ENCODE measurements at places on chromosomes 3 and 15.

DNA sequence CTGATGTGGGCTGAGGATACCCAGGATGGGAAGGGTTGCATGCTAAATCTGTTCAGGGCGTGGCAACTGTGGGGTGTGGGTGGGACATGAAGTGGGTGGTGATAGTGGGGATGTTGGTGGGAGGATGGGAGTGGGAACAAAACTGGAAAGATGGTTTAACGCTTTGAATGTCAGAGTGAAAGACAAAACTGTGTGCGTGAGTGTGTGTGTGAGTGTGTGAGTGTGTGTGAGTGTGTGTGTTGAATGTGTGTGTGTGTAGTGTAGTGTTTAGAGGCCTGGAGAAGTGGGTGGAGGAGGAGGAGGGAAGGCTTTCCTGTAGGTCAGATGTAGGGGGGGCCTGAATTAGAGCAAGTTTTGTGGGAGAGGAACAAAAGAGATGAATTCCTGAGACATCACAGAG is 44.2 kb upstream of the ONECUT1 start:
- DNase-seq = no peak

DNA sequence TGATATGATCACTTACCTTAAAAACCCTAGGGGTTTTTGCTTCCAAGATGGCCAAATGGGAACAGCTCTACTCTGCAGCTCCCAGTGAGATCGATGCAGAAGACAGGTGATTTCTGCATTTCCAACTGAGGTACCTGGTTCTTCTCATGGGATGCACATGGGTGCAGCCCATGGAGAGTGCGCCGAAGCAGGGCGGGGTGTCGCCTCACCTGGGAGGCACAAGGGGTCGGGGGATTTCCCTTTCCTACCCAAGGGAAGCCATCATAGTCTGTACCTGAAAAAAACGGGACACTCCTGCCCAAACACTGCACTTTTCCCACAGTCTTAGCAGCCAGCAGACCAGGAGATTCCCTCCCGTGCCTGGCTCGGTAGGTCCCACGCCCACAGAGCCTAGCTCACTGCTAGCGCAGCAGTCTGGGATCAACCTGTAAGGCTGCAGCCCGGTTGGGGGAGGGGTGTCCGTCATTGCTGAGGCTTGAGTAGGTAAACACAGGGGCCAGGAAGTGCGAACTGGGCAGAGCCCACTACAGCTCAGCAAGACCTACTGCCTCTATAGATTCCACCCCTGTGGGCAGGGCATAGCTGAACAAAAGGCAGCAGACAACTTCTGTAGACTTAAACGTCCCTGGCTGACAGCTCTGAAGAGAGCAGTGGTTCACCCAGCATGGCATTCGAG is 78.6 kb downstream of the CTNNB1 start:
- no peak for DNase-seq

GRCh38 chr3:193963808-193964516 is 172.0 kb upstream of the HES1 start:
- peak; percentile 56 for DNase-seq

GRCh38 chr3:187823746-187824145 is 78.5 kb upstream of the BCL6 start:
- DNase-seq = no peak

GRCh38 chr3:126128504-126129397 is 44.8 kb upstream of the SLC41A3 start:
- no peak for DNase-seq

DNA sequence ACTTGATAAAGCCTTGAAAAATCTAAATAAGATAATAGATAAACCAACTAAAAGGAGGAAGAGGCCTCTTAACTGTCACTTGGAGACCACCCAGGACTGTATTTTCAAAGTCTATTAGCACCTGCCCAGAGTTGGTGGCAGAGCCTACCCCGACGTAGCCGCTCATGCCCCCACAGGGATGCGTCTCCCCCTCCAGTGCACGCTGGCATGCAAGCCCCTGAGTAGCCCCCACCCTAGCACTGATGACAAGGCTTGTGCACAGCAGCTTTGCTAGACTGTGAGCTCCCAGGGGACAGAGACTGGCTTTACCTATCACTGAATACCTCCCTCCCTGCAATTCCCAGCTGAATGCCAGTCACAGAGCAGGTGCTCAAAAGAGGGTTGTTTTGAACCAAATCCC is 54.1 kb upstream of the HES1 start:
- no peak for DNase-seq

DNA sequence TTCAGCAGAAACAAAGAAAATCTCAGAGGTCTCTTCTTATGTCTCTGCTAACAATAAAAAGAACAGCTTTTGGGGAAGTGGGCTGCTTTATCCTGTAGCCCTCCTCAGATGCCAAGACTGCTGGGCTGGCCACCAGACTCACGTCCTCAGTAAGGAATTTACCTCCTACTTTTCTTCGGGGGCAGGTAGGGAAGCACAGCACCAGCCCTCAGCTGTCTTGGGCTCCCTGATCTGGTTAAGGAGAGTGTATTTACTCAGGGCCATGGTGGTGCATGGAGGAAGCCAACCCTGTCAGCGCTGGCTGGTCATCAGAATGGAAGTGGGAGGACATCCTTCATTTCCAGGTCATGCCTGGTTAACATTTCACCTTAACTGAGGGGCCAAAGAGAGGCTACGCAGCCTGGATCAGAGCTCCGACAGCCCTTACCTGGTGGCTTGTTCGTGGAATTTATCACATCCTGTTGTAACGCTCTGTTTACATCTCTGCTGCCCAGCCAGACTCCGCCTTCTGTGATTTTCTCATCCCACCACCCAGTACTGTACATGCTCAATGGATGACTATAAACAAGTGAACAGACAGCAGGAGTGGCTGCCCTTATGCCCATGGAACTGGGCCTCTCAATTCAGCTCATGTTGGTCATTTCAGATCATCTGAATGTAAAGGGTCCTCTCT is 108.3 kb downstream of the IGF2BP2 start:
- DNase-seq = no peak

DNA sequence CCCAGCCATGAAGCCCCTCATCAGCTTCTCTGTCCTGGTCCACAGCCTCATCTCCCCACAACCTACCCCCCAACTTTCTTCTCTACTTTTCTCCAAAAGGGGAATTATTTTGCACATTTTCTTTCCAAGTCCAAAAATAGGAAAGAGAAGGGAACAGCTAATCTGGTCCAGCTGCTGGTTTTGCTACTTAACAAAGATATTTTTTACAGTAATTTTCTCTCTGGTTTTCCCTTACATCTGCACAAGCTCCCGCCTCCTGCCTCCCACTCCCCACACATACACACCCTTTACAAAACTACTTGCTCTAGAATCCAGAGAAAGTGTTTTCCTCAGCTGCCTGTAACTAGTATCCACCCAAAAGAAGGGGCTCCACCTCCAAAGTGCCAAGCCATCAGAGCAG is 177.2 kb downstream of the POLR2M start:
- DNase-seq = no peak

- DNase-seq = no peak
These were observed 55.5 kb upstream of the FURIN start for GRCh38 chr15:90812958-90813265.

GRCh38 chr15:90227816-90228772 is 5.6 kb downstream of the CIB1 start:
- DNase-seq = no peak

DNA sequence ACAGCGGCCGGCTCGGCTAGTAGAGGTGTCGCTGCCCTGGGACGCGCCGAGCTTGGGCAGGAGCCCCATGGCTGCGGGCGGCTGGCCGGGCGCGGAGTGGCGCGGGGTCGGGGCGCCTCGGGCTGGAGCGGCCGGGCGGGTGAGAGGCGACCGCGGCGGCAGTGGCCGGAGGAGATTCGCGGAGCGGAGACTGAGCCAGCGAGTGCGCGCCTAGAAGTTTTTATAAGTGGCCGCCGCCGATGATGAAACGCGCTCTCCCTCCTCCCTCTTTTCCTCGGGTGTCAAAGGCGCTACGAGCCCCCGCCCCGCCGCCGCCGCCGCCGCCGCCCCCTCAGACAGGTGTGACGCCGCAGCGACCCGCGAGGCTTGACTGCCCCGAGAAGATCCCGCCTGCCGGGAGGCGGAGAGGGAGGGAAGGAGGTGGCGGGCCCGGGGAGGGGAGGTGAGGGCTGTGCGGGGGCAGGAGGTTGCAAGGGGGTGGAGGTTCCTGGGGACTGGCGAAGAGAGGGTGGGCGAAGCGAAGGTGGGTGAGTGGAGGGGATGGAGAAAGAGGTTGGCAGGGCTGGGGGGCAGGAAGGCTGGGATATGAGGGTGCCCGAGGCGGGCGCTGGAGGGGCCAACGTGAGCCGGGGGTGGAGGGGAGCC is at the start of gene SLCO2A1:
SLCO2A1 (minus strand) TSS at position 192 of the 645 bp plus-strand sequence; CDS start at position 69, 123 bp downstream.
- DNase-seq = peak; percentile 32

DNA sequence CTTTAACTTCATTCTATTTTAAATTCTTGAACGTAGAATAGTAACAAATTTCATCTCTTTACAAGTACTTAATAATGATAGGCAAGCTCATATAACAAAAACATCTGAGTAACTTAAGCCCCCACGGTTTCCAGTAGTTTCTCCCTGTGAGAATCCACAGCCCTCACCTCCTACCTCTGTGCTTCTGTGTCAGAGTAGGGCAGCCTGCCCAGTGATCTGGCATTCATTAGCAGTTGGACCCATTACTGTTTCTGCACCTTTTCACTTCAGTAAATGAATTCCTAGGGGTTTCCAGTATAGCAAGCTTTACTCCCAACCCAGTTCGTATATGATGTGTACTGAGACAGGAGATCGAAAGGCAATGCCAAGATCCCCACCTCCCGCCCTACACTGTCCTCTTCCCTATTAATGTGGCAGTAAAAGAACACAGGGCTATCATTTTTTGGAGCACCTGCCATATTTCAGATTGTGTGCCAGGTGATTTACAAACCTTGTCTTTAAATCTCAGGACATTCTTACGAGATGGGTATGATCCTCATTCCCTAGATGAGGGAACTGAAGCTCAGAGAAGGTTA is 40.8 kb downstream of the EIF2AK4 start:
- no peak for DNase-seq

DNA sequence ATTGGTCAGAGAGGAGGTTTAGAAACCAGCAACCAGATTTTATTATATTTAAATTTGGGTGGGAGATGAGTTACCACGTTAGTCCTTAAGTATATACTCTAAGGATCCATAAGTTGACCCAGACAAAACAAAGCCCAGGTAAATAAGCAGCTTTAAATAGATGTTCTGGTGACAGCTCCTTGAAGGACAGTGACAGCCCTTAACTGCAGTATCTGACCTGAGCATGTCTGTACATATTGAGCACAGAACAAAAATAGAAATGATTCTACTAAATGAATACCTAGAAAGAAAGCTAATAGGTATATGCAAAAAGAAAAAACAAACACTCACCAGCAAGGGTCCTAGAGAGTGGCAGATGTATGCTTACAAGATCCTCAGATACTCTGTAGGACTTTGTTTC is 63.0 kb downstream of the UBR1 start:
- DNase-seq = no peak

- DNase-seq = no peak
These were observed 109.1 kb downstream of the POLQ start for GRCh38 chr3:121436641-121437040.

- no peak for DNase-seq
These were observed 9.0 kb downstream of the FGD5 start for GRCh38 chr3:14827776-14828175.
